ENCODE measurements at places on chromosomes 5 and 9.

- DNase-seq, result no peak
Observed at GRCh38 chr9:124005029-124005771, 6.4 kb upstream of the LHX2 start.

- DNase-seq, result peak; percentile 25
Observed at GRCh38 chr9:70407081-70407503, 7.4 kb downstream of the KLF9 start.

- no peak for DNase-seq
Observed at GRCh38 chr9:33124751-33125381, 42.3 kb downstream of the B4GALT1 start.

GRCh38 chr5:113183694-113184093, 207.1 kb downstream of the DCP2 start:
- no peak for DNase-seq

DNA sequence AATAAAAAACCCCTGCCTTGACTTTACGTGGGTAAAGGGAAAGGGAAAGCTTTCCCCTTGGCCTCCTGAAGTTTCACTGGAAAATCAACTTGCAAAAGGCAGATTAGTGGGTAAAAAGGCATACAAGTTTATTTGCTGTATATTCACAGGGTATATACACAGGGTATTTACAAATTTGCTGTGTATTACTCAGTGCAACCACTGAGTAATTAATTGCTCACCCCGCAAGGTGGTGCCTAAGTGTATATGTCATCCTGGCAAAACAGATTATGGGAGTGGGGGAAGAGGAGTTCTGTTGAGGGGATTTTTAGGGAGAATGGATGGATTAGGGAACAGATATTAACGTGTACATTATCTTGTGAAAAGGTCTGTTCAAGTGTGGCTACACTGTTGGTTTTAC, 7.1 kb upstream of the RARS1 start:
- no peak for DNase-seq

DNA sequence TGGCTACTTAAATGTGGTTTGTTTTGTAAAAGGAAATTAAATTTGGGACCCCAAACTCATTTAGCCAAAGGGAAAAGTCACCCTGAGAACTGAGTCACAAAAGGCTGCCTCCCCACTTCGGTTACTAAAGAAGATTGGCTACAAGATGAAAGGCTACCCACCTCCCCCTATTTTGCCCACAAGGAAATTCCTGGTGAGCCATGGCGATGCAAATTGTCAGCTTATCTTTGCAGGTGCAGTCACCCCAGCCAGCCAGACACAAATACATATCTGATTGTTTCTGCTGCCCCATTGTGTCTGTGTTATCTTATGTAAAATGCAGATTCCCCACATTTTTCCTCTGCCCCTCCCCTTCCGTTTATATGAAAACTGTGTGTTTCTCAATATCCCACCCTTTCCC, 8.9 kb downstream of the PAEP start:
- DNase-seq, result no peak

DNA sequence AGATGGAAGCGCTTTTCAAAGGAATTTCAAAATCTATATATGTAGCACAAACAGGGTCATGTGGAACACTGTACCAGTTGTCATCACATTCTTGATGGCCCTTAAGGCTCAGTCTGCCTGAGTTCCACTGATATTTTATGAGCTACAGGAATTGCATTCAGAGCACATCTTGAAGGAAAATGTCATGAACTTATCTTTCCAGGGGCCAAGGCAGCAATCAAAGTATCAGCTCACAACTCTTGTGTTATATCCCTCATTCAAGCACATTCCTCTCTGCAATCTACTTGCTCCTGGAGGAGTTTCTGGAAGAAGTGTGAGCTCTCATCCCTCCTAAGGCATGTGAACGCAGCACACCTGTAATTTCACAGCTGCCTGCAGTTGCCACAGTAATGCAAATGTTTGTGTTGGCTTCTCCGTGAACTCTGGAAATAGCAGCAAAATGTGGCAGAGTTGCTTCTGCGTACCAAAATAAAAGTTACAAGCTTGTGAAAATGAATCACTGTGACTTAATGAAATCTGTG, 89.7 kb upstream of the EQTN start:
- peak; percentile 17 for DNase-seq

DNA sequence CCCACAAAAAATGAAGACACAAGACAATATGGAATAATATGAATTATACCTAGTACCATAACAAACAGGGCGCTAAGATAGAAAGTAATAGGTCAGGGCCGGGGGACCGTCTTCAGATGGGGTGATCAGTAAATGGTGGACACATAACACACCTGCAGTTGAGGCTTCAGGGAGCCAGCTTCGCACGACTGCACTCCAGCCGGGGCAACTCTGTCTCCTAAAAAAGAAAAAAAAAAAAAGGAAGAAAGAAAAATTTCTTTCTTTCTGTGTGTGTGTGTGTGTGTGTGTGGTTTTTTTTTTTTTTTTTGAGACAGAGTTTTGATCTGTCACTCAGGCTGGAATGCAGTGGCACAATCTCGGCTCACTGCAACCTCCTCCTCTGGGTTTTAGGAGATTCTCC, 75.0 kb upstream of the HSPA9 start:
- DNase-seq, result no peak

Measured in DMS53 (cell line).